Breast epithelium (tissue), 4 donors: ENCODE measurements at places on chromosomes 13 and 19.
A peak's percentile ranks its signal among the peaks of the same experiment; 100 is the strongest.

GRCh38 chr13:72342364-72342763, 385.1 kb downstream of the MZT1 start:
- no peak overlapping the region for H3K27ac ChIP-seq
- no peak for DNase-seq
- H3K4me3 ChIP-seq: no peak overlapping the region
- no peaks in the 10 kb centered on the region for H3K27me3 ChIP-seq
- no peaks in the 10 kb centered on the region for H3K4me1 ChIP-seq
- H3K36me3 ChIP-seq: no peaks in the 10 kb centered on the region

GRCh38 chr19:35911790-35912189, 3.7 kb upstream of the TYROBP start:
- peak overlapping the region; percentile 38 for H3K27ac ChIP-seq
- H3K4me3 ChIP-seq: no peak overlapping the region
- no peaks in the 10 kb centered on the region for H3K4me1 ChIP-seq
- DNase-seq: no peak
- H3K36me3 ChIP-seq: no peaks in the 10 kb centered on the region

- H3K36me3 ChIP-seq: no peaks in the 10 kb centered on the region
- no peak overlapping the region for H3K27ac ChIP-seq
- DNase-seq: no peak
- H3K4me3 ChIP-seq: no peak overlapping the region
- H3K4me1 ChIP-seq: no peaks in the 10 kb centered on the region
Measured at GRCh38 chr13:73970421-73971055, 163.7 kb downstream of the KLF12 start.

GRCh38 chr13:111886217-111886945, 180.6 kb upstream of the SOX1 start:
- H3K27me3 ChIP-seq: peaks cover 3% of the 10 kb centered on the region
- H3K27ac ChIP-seq: no peak overlapping the region
- no peaks in the 10 kb centered on the region for H3K4me1 ChIP-seq
- no peak overlapping the region for H3K4me3 ChIP-seq
